ENCODE measurements at places on chromosomes 4 and X.

DNA sequence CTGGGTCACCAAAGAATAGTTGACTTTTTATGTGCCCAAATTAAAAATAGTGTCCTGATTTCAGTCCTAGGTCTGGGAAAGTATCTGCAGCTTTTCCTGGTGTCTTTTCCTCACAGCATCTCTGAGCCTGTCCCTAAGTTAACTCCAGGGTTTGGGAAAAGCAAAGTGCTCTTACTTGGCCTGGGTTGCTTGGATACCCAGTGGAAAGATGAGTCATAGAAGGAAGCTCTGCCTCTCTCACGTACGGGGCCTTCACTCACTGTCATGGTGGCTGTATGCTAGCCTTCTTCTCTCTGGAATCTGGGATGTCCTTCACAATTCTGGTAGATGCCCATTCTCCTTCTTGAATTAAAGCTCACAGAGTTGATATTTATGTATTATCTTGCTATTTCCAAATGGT is 607.3 kb downstream of the ANKRD50 start:
- no peak for DNase-seq

DNA sequence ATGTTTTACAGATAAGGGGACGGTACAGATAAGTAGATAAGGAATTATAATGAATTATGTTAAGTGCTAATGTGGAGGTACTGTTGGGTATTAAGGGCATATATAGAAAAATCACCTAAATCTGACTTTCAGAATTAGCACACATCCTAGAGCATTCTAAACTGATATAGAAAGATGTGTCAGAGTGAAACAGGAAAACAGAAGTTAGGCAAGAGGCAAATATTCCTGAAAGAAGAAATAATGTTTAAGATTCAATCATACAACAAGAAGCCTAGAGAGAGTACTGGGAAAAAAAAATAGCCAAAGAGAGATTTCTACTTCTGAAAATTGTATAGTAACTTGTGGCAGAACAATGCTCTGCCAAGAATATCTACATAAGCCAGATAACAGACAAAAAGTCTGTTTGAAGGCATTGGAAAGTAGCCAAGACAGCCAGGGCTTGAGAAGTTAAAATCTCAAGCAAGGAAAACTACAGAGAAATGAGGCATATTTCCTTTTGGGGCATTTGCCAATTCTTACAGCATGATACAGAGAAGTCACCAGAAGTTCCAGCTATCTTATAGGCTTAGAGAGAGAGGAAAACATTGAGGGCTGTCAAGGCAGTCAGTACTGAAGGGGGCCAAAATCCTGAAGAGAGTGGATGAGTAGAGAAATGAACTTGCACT is 646.0 kb downstream of the RPA4 start:
- DNase-seq, result no peak

DNA sequence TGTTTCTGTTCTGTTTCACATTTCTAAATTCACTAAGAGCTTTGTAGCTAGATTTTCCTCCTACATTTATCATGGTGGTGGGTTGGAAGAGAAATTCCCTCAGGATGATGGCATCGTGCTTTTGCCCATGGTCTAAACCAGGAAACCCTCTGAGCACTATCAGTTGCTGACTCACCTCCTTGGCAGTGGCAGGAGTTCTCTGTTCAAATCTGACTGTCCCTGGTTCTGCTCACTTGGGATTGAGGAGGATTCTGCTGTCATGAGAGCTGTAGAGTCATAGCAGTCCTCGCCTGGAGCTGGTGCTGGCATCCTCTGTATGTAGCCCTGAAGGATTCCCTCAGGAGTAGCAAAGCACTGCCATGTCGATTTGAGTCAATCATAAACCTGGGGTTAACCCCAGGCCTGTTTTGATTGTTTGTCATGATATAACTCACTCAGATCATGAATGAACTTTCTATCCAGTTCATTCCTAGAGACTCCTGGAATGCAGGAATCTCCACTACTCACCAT is 9.4 kb downstream of the TEX13A start:
- DNase-seq, result no peak

GRCh38 chr4:139984471-139984870 is 169.5 kb downstream of the MAML3 start:
- DNase-seq, result no peak

- no peak for DNase-seq
Observed at GRCh38 chr4:184453365-184454160, 20.8 kb downstream of the IRF2 start.

- no peak for DNase-seq
Observed at GRCh38 chr4:6093671-6094070, 75.4 kb upstream of the C4orf50 start.

DNA sequence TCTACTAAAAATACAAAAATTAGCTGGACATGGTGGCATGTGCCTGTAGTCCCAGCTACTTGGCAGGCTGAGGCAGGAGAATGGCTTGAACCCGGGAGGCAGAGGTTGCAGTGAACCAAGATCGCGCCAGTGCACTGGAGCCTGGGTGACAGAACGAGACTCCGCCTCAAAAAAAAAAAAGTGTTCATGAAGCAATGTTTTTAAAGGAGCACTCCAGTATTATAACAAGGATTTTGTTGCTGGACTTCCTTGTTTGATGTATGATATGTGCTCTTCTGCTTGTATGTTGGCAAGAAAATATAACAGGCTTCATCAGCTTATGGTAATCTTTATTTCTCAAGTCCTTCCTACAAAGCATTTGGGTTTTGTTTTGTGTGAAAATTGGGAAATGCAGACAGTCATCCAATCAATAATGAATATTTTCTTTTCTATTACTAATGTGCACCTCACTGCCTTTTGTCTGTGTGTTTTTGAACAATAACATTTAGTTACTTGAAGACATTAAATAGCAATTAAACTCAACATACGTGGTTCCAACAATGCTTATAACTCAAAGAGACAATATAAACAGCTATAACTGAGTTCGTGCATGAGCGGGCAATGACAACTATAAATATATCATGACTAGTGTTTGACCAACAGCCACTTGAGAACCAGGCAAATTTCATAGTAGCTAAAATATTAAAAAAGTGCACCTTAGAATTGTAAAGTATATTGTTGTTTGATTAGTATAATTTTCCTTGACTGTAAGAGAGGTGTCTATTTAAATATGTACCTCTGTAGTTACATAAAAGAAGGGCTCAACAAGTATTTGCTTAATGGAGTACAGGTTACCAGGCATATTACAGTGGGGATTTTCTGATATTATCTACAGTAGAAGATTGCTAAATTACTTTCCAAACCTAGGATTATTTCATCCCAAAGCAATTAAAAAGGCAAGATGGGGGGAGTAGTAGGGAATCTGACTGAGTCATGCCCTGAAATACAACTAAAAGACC is 210.7 kb downstream of the PPP3CA start:
- no peak for DNase-seq

GRCh38 chr4:159002950-159003349 is 99.9 kb upstream of the RAPGEF2 start:
- DNase-seq, result no peak

DNA sequence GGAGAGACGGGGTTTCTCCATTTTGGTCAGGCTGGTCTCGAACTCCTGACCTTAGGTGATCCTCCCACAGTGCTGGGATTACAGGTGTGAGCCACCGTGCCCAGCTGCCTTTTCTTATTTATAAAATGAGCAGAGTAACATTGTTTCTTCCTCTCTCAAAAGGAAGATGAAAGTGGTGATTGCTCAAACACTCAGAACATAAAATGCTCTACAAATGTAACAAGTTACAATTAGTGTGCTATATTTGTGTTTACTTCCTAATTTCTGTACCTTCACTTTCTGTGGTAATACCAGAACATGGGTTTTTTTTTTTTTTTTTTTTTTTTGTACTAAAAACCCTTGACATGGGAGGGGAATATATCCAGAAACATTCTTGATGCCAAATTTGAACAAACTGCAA is 197.9 kb downstream of the MGST2 start:
- no peak for DNase-seq
